ENCODE measurements at places on chromosomes 3 and 15. TPM values are rescaled to one million over a fixed set of nuclear protein-coding genes. Genes with fewer than 3 reads are reported as not detected.

The FSD2 gene
- total RNA-seq: not detected

The CCR4 gene
- total RNA-seq: not detected

The DCP1A gene
- 12.7 TPM for total RNA-seq

The MOBP gene
- total RNA-seq: not detected

The NMB gene
- total RNA-seq: 20.4 TPM

The GXYLT2 gene
- 13.3 TPM for total RNA-seq

- no peak for DNase-seq
Measured at GRCh38 chr15:69930754-69931153, 167.0 kb downstream of the TLE3 start.

DNA sequence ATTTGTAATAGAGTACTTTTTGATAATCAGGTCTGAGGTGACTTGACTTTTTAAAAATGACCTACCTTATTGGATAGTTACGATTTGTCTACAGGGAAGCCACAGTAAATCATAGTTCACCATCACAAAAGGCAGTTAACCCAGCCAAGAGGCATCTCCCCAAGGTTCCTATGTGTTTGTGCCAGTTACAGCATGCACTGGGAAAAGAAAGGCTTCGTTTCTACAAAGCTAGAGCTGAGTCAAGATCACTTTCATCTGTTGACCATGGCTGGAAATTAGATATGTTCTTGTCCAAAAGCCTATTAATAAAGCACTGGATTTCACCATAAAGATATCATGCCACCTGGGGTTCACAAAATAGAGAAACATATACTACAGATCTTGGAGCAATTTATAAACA lies 139.9 kb downstream of the GREM1 start:
- DNase-seq: no peak

DNA sequence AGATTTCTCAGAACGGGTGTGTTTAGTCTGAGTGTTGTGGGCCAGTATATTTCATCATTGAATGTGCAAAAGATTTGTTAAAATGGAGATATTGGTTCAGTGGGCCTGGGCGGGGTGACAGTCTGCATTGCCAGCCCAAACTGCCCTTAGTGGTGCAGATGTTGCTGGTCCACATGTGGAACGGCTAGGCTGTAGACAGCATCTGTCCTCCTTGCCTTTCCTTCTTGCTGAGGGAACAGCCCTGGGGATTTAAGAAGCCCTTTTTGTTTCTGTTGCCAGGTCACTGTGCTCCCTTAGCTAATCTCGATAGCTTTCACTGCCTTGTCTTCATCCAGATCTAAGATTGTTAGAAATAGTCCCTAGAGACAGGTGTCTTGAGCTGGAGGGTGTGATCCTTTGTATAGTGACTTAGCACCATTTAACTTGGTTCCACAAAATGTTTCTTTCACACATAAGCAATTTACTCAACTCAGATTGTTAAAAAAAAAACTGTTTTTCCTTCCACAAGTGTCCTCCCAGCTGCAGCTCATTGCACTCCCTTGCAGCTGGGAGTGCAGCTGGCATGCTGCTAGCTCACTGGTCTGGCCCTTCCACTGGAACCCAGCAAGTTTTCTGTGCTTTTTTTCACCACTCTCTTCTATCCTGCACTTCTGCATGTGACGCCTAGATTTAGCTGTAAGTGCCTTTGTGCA lies 37.5 kb downstream of the GAP43 start:
- DNase-seq: no peak

Measured in PC-3 (cell line).